ENCODE measurements at places on chromosomes 12 and 14. TPM values are rescaled to one million over a fixed set of nuclear protein-coding genes. Genes with fewer than 3 reads are reported as not detected.

DNA sequence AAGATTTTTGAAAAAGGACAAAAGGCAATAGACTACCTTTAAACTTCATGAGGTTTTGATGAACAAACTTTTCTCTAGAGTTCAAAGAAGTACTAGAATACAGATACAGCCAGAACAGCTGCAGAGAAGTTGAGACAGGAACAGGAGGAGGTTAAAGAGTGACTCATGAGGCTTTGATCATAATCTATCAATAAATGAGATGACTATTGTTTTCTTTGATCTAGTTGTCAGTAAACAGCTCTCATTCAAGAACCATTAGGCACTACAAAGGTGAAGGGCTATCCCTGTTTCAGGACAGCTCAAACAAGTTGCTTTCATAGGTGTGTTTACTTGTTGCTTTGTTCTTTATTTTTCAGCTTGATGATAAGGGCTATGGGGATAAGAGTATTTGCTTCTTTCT lies 2.4 kb downstream of the WASHC3 start:
- no peak for DNase-seq
- peak overlapping the region; percentile 14 for H3K27ac ChIP-seq
- H3K4me1 ChIP-seq, result peaks cover 16% of the 10 kb centered on the region
- H3K36me3 ChIP-seq, result peaks cover 9% of the 10 kb centered on the region
- no peak overlapping the region for H3K4me3 ChIP-seq
- H3K27me3 ChIP-seq, result no peaks in the 10 kb centered on the region

GRCh38 chr12:123075646-123076171 lies 75.2 kb downstream of the PITPNM2 start:
- H3K4me3 ChIP-seq, result peak overlapping the region; percentile 65
- peak; percentile 45 for DNase-seq
- H3K27me3 ChIP-seq, result no peaks in the 10 kb centered on the region
- H3K27ac ChIP-seq, result peak overlapping the region; percentile 74

DNA sequence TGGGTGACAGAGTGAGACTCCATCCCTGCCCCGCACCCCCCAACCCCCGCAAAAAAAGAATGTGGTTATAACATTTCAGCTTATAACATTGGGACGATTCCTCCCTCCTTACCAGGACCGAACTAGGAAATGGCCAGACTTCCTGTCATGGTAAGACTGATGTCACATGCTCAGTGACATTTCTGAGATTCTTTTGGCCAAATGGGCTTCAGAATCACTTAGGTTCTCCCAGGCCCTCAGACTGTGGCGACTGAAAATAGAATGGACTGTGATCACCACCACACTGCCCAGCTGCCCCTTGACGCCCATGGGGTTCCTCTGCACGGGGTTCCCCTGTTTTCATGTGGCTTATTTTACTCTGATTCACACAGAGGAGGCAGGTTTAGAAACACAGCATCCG lies 115.0 kb upstream of the EVL start:
- H3K36me3 ChIP-seq, result no peaks in the 10 kb centered on the region
- peaks cover 4% of the 10 kb centered on the region for H3K4me1 ChIP-seq
- peaks cover 8% of the 10 kb centered on the region for H3K27me3 ChIP-seq

The PRKAB1 gene
- polyA plus RNA-seq, result 35.9 TPM

The MGAT4C gene
- polyA plus RNA-seq, result not detected

- H3K27me3 ChIP-seq, result no peaks in the 10 kb centered on the region
- no peak overlapping the region for H3K4me3 ChIP-seq
- DNase-seq, result no peak
- H3K36me3 ChIP-seq, result no peaks in the 10 kb centered on the region
- peak overlapping the region; percentile 11 for H3K27ac ChIP-seq
- peaks cover 20% of the 10 kb centered on the region for H3K4me1 ChIP-seq
Observed at GRCh38 chr14:89304561-89304960, 112.5 kb downstream of the FOXN3 start.

The NINJ2 gene
- 10.0 TPM for polyA plus RNA-seq

DNA sequence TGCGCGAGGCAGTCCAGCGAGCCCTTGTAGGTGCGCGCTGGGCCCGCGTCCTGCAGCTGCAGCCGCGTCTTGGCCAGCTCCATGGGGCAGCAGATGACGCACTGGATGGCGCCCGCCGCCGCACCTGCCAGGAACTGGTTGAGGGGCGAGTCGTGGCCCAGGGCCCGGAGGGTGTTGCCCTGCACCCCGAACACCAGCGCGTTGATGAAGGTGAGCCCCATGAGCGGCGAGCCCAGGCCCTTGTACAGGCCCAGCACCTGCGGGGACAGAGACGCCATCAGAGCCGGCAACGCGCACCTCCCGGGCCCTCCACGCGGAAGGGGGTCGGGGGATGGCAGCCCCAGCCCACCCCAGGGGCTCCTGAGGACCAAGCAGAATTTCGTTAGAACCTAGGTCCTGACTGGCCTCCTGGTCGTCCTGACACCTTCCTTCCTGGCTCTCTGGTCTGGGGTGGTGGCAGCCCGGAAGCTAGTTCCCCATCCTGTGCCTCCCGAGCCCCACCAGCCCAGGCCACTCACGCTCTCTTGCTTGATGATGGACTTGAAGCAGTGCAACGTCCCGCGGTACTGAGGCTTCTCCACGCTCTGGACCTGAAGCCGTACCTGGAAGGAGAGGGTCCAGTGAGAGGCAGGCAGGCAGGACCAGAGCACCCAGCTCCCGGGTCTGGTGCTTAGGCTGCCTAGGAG lies 13.3 kb downstream of the SLC25A29 start:
- no peak overlapping the region for H3K4me3 ChIP-seq
- no peak for DNase-seq
- no peaks in the 10 kb centered on the region for H3K27me3 ChIP-seq
- H3K36me3 ChIP-seq, result no peaks in the 10 kb centered on the region

- H3K27me3 ChIP-seq, result no peaks in the 10 kb centered on the region
- no peak for DNase-seq
- H3K4me1 ChIP-seq, result no peaks in the 10 kb centered on the region
Observed at GRCh38 chr14:104304451-104305351, 166.3 kb downstream of the KIF26A start.

DNA sequence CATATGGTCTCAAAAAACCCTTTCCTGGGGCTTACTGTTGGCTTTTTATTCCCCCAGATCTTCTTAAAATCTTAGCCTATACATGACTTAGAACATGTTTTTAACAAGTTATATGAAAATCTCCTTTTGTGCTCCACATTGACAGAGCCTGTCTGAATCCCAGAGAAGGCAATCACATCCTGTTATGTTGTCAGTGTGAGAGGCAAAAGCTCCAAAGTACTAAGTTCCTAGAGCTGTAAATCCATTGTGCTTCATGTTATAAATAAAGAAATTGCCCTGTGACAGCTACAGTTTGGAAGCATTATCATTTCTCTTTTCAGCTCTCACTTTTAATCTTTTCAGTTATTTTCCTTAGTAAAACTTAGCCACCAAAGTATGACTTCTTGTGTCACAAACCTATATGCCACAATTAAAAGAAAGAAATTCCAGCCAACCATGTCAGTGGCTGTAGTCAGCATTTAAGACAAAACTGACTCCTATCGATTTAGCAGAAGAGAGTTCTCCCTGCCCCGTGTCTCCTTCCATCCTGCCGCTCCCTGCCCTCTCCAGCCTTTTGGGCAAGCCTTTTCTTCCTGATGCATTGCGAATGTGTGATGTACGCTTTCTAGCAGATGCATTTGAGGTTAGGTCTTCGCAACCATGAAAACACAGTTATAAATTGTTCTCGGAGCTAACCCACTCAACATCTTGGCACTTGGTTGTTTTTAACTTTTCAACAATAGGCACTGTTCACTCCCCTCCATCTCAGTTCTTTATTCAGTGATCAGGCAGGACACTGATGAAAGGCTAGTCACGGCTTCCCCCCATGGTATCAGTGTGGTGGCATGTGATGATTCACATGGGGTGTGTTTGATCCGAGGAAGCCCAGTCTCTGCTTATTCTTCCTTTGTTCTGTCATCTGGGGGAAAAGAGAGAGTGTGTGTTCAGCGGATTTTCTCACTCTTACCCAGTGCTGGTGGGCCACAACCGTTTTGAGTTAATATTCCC lies 143.5 kb downstream of the SSPN start:
- H3K27me3 ChIP-seq, result no peaks in the 10 kb centered on the region
- H3K4me1 ChIP-seq, result no peaks in the 10 kb centered on the region
- no peak overlapping the region for H3K27ac ChIP-seq
- H3K36me3 ChIP-seq, result peaks cover 34% of the 10 kb centered on the region
- no peak for DNase-seq
- H3K4me3 ChIP-seq, result no peak overlapping the region

The KRT83 gene
- polyA plus RNA-seq, result not detected

DNA sequence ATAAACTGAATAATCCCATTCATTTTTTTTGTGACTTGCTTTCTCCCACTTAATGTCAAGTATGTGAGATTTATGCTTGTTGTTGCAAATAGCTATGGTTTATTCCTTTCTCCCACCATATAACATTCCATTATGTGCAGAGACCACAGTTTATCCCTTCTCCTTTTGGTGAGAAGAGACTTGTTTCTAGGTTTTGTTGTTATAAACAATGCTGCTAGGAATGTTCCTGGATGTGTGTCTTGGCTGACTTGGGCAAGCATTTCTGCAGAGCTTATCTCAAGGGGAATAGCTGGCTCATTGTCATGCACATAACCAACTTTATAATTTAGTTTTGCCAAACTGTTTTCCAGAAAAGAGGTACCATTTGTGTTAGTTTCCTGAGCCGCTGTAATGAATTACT lies 47.6 kb upstream of the PPP1CC start:
- no peaks in the 10 kb centered on the region for H3K36me3 ChIP-seq
- no peak for DNase-seq
- no peak overlapping the region for H3K27ac ChIP-seq
- H3K4me1 ChIP-seq, result no peaks in the 10 kb centered on the region
- H3K4me3 ChIP-seq, result no peak overlapping the region

DNA sequence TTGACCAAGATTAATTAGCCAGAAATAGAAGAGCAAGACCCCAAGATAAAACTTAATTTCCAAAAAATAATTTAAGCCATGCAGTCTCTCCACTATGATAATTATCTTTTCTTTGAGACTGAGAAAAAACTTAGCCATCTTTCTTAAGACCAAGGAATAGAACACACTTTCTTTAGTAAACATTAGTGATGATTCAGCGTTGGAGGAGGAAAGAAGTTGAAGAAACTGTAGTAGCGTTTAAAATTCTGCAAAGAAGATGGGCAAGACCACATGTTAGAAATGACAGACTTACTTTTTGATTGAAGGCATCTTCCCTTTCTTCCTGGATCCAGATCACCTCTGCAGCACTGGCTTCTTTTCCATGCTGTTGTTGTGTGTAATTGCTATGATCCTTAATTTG lies 124.8 kb upstream of the RASSF8 start:
- H3K4me3 ChIP-seq, result no peak overlapping the region
- H3K4me1 ChIP-seq, result no peaks in the 10 kb centered on the region
- no peak overlapping the region for H3K27ac ChIP-seq
- H3K36me3 ChIP-seq, result no peaks in the 10 kb centered on the region
- H3K27me3 ChIP-seq, result no peaks in the 10 kb centered on the region

DNA sequence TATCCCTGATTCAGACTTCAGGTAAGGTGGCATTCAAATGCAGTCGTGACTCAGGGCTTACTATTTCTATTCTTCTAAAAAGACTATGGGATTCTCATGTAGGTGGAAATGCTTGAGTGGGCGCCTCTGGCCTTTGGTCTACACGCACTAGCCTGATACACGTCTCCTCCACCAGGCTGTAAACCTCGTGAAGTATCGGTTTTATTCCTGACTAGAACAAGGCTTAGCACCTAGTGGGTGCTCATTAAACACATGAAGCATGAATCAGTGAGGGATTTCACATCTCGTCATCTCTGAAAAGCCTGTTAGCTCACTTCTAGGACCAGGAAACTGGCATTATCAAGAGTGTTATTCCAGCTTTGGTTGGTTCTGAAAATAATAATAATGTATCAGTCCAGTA lies 17.7 kb upstream of the HNF1A start:
- no peak overlapping the region for H3K27ac ChIP-seq
- H3K4me1 ChIP-seq, result peaks cover 2% of the 10 kb centered on the region
- no peak overlapping the region for H3K4me3 ChIP-seq
- DNase-seq, result no peak

DNA sequence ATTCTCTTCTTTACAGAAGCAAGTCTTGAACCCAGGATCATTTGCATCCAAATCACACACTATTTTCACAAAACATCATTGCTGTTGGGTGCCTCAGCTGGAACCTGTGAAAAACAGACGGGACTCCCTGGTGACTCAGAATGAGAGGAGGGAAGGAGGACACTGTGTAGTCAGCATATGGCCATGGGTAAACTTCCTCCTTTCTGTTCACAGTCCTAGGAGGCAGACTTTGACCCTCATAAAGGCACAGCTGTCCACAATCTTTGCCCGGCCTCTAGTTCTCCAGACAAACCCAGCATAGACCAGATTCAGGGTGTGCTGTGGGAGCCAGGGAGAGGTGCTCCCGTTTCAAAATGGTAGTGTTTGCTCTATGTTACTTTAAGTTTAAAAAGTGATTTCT lies 62.0 kb downstream of the DYRK2 start:
- H3K4me3 ChIP-seq, result no peak overlapping the region
- no peaks in the 10 kb centered on the region for H3K27me3 ChIP-seq
- H3K36me3 ChIP-seq, result no peaks in the 10 kb centered on the region
- DNase-seq, result no peak
- H3K4me1 ChIP-seq, result no peaks in the 10 kb centered on the region
- no peak overlapping the region for H3K27ac ChIP-seq

DNA sequence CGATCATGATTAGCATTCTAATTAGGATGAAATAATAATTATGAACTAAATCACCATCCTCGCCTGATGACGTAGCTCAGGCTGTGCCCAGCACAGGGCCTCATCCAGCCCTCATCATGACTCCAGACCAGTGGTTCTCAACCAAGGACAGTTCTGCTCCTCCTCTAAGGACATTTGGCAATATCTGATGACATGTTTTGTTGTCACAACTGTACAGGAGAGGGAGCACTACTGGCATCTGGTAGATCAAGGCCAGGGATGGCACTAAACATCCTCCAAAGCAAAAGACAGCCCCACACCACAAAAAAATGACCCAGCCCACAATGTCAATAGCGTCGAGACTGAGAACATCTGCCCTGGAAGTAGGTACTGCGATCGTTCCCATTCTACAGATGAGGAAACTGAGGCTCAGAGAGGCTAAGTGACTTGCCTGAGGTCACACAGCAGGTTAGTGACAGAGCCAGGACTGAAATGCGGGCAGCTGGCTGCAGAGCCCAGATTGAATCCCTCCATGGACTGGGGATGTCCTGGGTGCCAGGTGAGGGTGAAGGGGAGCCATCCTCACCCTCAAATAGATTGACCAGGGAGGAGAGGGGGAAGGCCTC lies 15.5 kb downstream of the TRPV4 start:
- H3K4me1 ChIP-seq, result no peaks in the 10 kb centered on the region
- H3K27me3 ChIP-seq, result no peaks in the 10 kb centered on the region
- H3K4me3 ChIP-seq, result no peak overlapping the region
- H3K27ac ChIP-seq, result no peak overlapping the region
- no peaks in the 10 kb centered on the region for H3K36me3 ChIP-seq

DNA sequence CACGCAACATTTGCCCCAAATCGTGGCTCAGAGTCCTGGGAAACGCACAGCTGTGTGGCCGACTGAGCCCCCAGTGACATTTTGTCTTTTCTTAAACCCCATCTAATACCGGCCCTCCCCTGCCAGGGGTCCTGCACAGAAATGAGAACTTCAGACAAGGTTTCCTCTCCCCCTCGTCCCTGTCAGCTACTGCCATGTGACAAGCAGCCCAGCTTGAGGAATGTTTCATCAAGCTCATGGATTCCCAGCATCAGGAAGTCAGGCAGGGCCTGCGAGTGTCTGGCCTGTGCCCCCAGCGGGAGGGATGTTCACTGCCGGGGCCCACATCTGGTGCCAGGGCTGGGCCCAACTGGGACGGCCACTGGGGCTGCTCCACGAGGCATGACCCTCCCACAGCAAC lies 15.9 kb downstream of the MMP17 start:
- no peak for DNase-seq
- no peaks in the 10 kb centered on the region for H3K27me3 ChIP-seq
- no peak overlapping the region for H3K27ac ChIP-seq
- H3K36me3 ChIP-seq, result no peaks in the 10 kb centered on the region
